Adipocyte (in vitro differentiated cells): ENCODE measurements at places on chromosomes 6 and 20.

GRCh38 chr6:132491881-132492280, 21.0 kb downstream of the STX7 start:
- no peak for DNase-seq

GRCh38 chr6:18681832-18682503, 294.8 kb downstream of the RNF144B start:
- DNase-seq = no peak

- DNase-seq = peak; percentile 79
Measured at GRCh38 chr6:38508894-38509293, 130.8 kb downstream of the BTBD9 start.

- DNase-seq = no peak
Measured at GRCh38 chr20:32236048-32236533, 28.4 kb downstream of the POFUT1 start.

- no peak for DNase-seq
Measured at GRCh38 chr20:51160821-51161220, 137.9 kb upstream of the KCNG1 start.

DNA sequence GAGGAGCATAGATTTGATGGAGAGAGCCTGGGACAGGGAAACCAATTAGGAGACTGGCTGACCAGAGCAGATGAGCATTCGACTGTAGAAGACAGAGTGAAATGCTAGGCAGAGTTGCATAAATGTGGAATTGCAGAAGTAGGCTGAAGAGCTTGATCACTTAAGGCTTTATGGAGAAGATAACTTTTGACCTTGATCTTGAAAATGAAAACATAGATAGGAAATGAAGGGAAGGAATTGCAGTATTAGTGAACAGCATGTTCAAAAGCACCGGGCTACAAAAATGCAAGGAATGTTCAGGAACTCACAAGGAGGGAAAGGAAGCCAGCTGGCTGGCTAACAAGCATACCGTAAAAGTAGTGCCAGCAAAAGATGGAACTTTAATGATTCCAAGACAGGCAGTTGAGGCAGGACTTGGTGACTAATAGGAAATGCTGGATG, 20.5 kb upstream of the LTV1 start:
- peak; percentile 37 for DNase-seq

GRCh38 chr6:156160795-156161165, 616.4 kb upstream of the ARID1B start:
- DNase-seq = no peak

DNA sequence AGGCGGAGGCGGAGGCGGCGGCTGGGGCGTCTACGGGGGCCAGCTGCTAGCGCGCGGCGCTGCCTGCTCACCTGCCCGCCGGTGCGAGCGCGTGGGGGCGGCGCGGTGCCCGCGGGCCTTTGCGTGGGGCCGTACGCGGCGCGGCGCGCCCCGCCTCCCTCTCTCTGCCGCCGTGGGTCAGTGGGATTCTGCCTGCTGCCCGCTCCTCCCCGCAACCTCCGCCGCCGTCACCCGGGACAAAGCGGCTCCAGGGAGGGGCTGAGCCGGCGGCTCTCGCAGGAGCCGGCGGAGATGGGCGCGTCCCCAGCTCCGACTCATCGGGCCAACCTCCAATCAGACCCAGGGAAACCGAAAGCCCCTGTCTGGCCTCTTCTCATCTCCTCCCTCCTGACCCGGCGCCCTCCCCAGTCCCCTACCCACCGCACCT, at the start of gene RCAN2:
Gene RCAN2 (minus strand): TSS at position 249 of the 427 bp plus-strand sequence.
- DNase-seq = peak; percentile 90
